ENCODE measurements at places on chromosomes 5 and 9.

DNA sequence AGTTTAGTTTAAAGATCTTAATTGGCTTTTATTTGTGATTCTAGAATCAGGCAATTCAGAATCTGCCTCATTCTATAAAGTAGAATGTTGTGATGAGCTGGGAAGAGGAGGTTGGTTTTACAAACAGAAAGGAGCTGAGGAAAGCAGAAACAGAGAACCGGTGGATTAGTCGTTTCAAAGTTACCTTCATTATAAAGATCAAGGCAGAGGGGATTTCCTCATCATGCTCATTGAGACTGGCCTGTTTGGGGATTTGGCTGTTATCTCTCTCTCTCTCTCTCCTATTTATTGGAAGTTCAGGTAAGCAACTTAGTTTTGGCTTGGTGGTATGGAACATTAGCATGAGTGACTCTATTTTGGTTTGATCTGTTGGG is 134.0 kb downstream of the GCNT1 start:
- DNase-seq: no peak

- DNase-seq: peak; percentile 30
Observed at GRCh38 chr9:34547960-34548611, 25.3 kb upstream of the ENHO start.

DNA sequence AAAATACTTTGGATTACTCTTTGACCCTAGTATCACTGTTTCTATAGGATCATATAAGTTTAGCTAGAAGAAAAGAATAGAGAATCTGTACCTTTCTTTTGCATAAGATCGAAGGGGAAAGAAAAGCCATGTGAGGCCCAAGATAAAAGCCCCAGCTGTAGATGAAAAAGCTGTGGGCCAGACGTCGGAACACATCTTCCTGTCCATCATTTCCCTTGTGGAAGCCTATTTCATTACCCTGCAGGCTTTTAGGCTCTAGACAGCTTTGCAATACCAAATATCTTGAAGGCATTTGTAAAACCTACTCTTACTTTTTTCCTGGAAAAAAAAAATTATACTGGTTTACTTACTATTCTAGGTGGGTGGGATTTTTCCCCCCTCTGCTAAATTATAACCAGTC is 10.0 kb downstream of the PALM2AKAP2 start:
- no peak for DNase-seq

GRCh38 chr5:62373382-62373781 is 30.3 kb downstream of the DIMT1 start:
- no peak for DNase-seq

DNA sequence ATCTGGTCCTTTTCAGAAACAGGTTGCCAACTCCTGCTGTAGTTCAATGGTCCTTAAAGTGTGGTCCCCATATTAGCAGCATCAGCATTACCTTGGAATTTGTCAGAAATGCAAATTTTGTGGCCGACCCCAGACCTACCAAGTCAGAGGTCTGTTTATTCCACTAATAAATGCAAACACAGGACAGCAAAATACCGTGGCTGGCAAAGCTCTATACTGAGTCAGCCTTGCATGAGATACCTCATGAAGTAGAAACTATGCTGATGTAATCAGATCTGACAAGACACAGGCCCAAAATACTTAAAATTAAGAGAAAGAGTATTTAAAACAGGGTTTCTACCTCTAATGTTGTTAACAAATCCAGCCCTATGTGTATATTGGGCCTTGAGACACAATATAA is 3.0 kb downstream of the GOLM1 start:
- DNase-seq: peak; percentile 65

- DNase-seq: no peak
Observed at GRCh38 chr9:35646153-35646532, 4.6 kb downstream of the SIT1 start.

- no peak for DNase-seq
Observed at GRCh38 chr5:1401536-1402138, 43.6 kb downstream of the SLC6A3 start.

DNA sequence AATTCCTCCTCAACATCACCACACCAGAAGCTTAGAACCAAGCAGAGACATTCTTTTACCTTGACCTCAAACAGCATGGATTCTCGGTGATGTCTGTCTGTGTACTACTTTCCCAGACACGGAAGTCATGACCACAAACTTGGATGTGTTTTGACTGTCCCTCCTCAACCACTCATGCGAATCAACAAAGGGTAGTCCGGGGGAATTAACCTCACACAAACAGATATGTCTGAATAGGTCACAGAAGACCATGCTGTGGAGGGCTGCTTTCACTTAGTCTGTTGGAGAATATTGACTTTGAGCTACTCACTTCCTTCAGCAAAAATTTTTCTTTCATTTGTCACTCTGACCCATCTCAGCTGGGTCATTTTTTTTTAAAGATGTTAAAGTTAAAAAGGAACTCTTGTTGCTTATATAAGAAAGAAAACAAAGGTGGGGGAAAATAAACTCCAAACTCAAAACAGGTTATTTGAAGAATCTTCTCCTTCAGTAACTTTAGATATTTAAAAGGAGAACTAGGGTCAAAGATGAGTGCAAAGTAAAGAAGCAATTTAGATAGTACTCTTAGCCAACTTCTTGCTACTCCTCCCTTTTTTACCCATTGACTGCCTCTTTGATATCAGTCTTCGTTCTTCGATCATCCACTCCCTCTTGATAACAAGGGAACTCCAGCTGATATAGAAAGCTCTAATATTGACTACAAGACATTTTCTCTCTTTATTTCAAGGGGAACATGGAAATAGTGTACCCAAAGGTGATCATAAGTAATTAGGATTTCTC is 343.4 kb upstream of the CDH6 start:
- DNase-seq: peak; percentile 8

All from amniotic epithelial cell (primary cell).